ENCODE measurements at places on chromosomes 11 and 22.

DNA sequence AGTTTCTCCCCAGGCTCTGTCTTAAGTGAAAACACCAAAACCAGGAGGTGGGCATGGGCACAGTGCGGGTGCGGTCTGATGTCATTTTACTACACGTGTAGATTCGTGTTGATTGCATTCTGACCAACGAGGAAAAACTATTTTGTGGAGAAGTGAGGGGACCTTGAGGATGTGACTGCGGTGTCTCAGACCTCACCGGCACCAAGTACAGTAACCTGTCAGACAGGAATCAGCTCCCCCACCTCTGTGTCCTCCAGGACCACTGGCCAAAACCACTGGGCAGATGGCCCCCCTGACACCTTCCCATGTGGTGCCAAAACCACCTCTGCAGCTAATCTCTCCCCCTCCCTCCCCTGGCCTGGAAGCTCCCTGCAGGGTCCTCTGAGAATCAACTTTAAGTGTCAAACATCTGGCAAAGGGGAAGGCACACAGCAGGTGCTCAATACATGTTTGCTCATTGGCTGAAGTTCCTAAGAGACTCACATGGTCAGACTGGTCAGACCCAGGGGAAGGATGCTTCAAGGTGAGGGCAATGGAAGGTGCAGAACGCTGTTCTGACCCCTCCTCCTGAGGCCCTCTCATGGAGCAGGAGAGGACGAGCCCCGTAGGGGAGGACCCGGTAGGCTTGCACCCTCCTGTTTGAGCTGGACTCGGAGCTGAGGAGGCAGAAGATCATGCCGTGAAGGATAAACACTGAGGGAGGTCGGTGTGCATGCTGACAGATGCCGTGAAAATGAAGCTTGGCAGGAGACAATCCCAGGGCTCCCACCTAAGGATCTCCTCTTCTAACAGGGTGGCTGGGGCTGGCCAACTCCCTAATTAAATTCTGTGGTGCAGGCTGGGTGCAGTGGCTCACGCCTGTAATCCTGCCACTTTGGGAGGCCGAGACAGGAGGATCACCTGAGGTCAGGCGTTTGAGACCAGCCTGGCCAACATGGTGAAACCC is 129.9 kb downstream of the MPPED1 start:
- no peak for DNase-seq

- no peak for DNase-seq
Measured at GRCh38 chr11:22263613-22264012, 70.7 kb downstream of the ANO5 start.

DNA sequence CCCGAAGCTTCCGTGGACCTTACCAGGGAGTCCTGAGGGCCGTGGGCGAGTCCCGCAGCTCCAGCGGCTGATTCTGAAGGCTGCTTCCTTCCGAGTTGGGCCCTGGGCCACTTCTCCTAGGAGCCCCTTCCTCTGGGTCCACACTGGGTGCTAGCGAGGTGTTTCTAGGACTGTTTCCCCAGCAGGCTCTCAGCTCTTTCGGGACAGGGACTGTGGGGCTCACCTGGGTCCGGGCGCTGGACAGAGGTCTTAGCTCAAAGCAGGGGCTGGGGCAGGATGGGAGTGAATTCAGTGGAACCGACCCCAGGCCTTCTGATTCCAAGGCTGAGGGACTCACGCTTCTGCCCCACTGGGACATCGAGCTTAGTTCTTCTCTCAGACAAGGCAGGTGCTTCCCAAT is 29.3 kb upstream of the CSNK1E start:
- DNase-seq, result no peak

DNA sequence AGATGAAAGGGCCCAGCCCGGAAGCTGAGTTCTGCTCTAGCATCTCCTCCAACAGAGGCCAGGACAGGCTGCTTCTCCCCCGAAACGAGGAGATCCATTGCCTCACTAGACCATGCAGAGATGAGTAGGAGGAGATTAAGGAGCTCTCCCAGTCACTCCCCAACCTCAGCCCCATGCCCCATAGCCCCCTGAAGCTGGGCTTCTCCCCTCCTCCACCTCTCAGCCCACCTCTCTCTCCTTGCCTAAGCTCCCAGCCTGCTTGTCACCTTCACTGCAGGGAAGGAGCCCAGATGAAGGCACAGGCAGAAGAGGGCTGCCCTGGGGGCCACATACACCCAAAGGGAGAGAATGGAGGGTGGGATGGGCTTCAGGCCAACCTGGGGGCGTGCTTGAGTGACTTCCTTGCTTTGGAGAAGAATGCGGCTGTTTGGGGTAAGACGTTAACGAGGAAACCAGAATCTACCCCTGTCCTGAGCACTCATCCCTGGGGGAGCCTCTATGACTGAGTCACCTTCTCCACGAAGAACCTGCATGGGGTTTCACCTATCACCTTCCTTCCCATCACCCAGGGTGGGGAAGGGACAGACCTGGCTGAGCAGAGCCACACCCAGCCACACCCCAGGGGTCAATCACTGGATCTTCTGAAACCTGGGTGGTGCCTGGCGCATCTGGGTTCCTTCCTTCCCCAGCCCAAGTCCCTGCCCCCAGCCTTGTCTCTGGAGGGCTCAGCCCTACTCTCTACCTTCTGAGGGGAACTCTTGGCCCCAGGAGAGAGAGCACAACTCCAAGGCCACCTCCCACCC is 11.6 kb upstream of the GNAZ start:
- DNase-seq, result peak; percentile 35

- peak; percentile 90 for DNase-seq
Measured at GRCh38 chr11:119376197-119376847, 5.2 kb downstream of the USP2 start.

DNA sequence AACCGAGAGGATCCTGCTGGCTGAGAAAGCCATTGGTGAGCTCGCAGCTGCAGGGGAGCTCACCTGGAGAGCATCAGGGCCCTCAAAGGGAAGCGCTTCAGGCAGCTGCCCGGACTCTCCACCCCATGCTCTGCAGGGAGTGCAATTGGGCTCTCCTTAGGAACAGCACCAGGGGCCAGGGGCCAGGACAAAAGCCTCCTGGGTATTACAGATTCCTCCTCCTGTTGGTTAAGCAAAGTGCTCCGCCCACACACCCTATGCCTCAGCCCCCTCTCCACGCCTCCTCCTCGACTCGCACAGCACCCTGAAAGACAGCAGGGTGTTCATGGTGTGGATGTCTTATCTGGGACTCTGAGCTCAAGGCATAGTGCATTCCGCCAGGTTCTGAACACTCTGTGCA is 139.9 kb downstream of the SHANK2 start:
- no peak for DNase-seq

- no peak for DNase-seq
Measured at GRCh38 chr11:65260756-65261590, 789 bp upstream of the POLA2 start.

- no peak for DNase-seq
Measured at GRCh38 chr11:32584921-32585320, 1.3 kb downstream of the EIF3M start.

GRCh38 chr22:45937960-45938359 is 39.0 kb downstream of the WNT7B start:
- DNase-seq, result no peak

DNA sequence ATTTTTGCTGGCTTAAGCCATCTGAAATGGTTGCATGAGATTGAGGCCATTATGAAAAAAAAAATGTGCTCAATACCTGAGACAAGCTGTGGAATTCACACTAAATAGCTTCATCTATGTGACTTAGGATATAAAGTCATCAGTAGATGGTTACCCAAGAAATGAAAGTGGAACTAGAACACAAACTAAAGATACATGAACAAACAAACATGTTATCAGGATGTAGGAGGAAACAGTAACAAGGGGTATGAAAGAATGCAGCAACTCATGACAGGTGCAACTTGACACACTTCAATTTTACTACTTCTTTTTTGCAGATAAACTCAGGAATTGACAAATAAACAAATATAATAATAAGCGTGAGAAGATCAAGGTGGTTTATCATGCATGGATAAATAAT is 155.0 kb downstream of the WT1 start:
- DNase-seq, result no peak

DNA sequence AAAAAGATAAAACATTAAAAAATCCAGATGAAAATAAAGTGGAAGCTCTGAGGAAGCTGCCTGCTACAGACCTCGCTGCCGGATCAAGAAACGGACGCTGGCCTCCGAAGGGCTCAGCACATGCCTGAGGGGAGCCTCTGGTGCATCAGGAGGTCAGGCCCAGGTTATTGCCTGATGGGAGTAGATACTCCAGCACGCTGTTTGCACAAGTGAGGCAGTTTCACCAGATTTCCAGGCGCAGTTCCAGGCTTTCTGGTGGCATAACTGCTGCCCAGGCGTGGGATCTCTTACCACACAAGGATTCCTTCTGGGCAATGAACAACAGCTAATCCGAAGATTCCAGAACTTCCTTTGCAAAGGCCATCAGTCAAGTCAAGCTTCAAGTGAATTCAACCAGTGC is 154.2 kb downstream of the MPPED1 start:
- DNase-seq, result no peak

- DNase-seq, result peak; percentile 77
Measured at GRCh38 chr11:110376711-110377324, 52.9 kb upstream of the FDX1 start.

- DNase-seq, result no peak
Measured at GRCh38 chr22:19238900-19239299, 52.6 kb downstream of the CLTCL1 start.

- no peak for DNase-seq
Measured at GRCh38 chr11:110069158-110069737, 23.9 kb upstream of the ZC3H12C start.

- DNase-seq, result no peak
Measured at GRCh38 chr11:88131764-88132470, 43.3 kb downstream of the RAB38 start.

DNA sequence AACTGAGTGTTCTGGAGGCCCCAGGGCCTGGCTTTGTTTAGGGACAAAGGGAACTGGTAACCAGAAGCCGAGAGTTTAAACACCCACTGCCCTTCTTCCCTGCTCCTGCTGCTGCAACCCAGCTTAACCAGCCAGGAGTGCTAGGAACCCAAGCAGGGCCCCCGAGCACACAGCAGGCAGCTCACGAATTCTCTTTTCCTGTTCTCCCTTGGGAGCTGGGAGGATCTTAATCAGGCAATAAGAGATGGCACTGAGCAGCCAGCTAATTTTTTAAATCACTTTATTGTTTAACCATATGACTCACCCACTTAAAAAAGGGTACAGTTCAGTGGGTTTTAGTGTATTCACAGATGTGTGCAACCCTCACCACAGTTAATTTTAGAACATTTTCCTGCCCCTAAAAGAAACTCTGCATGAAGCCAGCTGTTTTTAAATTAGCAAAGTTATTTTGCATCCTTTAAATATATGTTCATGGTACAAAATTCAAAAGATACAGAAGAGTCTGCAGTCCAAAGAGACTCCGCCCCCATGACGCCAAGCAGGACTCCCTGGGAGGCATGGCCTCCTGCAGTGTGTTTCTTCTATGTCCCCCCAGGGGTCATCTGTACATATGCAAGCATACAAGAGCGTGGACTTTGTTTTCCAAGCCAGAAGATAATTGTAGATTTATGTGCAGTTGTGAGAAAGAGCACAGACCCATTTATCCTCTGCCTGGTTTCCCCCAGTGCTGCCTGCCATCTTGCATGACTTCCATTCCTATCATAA is 18.9 kb upstream of the PPP6R3 start:
- DNase-seq, result no peak

GRCh38 chr11:113651023-113651422 is 55.1 kb downstream of the TMPRSS5 start:
- no peak for DNase-seq

DNA sequence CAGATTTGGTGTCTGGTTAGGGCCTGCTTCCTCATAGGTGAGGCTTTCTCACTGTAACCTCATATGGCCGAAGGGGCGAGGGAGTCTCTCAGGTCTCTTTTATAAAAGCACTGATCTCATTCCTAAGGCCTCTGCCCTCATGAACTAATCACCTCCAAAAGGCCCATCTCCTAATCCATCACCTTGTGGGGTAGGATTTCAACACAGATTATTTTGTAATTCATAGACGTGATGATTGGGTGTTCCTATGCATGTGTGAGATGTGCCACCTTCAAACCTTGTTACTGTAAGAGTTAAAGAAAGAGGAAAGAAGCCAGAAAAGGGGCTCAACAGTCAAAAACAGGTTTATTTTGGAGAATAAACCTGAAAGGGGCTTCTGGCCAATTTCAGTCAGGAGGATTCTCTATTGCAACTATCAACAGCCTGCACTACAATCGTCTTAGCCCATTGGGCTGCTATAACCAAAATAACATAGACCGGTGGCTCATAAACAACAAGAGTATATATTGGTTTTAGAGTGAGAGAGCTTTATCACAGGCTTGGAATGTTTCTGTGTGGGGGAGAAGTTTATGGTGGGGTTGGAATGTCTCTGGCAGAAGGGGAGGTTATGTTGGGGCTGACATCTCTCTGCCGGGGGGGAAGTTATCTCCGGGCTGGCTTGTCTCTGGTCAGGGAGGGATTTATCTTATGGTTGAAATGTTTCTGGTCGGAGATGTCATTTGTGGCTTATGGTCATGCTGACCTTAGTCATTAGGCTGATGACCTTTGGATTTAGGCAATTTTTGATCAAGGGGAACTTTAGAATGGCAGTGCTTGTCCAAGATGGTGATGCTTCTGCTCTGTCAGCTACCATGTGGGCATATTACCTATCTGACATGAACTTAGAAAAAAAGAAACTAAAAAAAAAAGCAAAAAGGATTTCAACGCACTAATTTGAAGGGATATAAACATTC is 35.1 kb downstream of the CSF2RB start:
- no peak for DNase-seq

DNA sequence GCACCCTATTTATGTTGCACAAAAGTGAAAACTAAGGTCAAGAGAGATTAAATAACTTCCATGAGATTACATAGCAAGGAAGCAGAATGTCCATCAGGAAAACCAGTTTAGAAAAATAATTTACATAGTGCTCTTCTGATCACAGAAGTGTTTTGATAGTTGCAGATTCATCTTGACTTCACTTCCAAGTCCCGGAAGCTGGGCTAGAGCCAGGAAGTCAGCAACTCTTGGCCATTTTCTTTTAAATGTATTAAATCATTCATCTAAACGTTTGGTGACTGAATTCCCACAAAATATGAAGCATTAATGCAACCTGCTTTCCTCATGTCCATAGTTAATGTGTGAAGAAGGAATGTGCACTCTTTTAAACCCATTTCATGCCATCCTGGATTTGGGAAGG is 29.7 kb downstream of the APLP2 start:
- DNase-seq, result no peak

DNA sequence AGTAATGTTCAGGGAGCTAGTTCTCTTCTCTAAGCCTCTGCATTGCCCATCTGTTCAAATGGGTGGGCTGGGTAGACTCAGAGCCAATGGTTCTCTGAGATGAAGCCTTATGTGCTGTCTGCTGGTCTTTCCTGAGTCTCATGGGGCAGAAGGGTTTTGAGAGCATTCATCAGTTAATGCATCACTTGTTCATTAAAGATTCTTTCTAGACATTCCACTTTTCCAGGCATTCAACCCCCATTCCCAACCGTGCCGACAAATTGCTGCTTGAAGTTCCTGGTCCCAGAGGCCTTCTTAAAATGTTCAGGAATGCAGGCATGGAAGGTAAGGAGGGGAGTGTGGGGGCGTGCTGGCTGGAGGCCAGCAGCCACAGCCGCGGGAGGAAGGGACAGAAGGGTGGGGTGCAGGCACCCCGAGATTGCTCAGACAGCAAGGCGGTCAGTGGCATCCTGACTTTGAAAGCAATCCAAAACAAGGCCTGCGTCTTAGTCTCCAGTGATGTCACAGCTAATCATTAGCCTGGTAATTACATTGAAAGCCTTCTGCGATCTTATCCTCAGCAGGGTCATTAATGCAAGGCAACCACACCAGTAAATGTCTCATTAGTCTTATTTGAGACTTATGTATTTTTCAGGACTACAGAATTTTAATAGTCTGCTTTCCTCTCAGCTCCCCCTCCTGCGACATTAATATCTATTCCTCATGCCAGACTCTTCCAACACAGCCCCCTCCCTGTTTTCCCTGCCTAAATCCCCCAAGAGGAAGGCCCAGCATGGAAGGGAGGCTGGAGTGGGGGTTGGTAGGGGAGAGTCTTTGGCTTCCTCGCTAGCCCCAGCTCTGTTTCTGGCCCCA is 328.8 kb downstream of the MIAT start:
- DNase-seq, result no peak
